ENCODE measurements at places on chromosomes 11 and 22.

- no peak for DNase-seq
These were observed 36.8 kb downstream of the SGSM3 start for GRCh38 chr22:40407021-40407761.

GRCh38 chr22:46935506-46936377, 173.3 kb downstream of the TBC1D22A start:
- DNase-seq: no peak

- no peak for DNase-seq
These were observed 2413.8 kb upstream of the RAG2 start for GRCh38 chr11:39011797-39012196.

- DNase-seq: no peak
These were observed 1.3 kb upstream of the NDUFC2 start for GRCh38 chr11:78080818-78081495.

All from activated CD4-positive, alpha-beta T cell treated with anti-CD3 and anti-CD28 coated beads, Interleukin-2, amount 50 U/mL, for 4 hours (primary cell).